ENCODE measurements at places on chromosomes 11 and 22. TPM values are rescaled to one million over a fixed set of nuclear protein-coding genes. Genes with fewer than 3 reads are reported as not detected.

GRCh38 chr11:34437224-34438125 is 1.3 kb upstream of the CAT start:
- DNase-seq: no peak

DNA sequence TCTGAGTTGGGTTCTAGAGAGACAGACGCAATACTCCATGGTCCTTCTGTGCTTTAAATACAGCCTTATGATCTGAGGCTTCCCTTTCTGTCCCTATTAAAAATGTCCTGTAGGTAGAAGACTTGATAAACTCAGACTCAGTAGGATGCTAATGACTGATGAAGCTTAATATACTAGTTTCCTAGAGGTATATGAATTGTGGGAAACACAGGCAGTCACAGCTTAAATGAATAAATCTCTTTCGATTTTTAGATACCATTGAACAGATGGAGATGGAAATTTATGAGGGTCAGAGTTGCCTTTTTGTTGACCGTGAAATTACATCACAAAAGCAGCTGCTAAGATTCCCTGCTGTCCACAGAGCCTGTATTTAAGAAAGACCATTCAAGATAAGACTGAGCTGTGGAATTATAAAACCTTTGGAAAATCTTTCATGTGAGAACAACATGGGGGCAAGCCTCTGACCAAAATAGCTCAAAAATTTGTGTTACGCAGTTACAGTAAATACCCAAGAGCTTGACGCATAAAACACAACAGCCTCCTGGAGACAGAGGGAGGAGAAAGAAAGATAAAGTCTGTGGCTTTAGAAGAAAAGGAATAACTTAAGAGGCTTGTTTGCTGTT is 172.3 kb downstream of the AASDHPPT start:
- DNase-seq: no peak

- DNase-seq: no peak
Measured at GRCh38 chr11:62599901-62600300, 1.8 kb downstream of the MTA2 start.

- DNase-seq: no peak
Measured at GRCh38 chr11:67295846-67296245, 6.7 kb downstream of the ANKRD13D start.

DNA sequence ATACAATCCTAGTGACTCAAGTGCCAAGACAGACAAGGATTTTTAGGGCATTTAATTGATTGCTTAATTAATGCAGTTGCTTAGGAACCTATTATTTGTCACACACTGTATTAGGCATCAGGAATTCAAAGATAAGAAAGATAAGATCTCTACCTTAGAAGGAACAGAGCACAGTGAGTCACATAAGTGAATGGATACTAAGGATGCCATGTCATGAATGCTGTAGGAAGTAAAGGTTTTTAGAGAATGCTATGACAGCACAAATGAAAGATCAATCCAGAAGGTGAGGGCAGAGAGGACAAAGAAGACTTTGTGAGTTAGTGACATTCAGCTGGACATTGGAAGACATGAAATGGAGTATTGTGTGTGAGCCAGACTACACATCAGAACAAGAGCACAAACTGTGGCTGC is 147.9 kb upstream of the DDI1 start:
- DNase-seq: no peak

DNA sequence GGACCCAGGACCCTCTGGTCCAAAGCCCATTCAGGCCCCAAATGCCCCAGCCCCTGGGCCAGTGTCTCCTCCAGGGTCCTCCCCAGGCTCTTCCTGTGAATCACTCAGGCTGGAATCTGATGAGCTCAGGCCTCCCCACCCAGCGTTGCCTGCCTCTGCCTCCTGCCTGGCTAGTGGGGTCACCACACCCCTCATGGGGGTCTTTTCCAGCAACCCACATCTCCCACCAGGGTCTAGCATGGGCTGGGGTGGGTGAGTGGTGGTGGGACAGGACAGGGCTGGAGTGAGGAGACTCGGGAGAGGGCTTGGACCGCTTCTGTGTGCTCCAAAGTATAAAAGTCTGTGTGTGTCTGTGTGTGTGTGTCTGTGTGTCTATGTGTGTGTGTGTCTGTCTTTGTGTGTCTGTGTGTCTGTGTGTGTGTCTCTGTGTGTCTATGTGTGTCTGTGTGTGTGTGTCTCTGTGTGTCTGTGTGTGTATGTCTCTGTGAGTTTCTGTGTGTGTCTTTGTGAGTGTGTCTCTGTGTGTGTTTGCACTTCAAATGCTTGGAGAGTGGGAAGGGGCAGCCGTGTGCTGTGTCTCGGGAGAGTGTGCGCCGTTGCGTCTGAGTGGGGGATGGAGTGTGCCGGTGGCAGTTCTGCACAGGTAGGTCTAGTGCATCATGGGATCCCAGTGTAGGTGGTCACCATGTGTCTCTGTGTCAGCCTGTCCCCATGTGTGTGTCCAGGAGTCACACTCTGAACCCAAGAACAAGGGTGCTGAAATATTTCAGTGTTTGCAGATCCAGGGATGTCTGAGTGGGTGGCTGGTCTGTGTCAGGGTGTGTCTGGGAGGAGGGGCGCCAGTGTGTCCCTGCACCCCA is 8.8 kb downstream of the RIN1 start:
- no peak for DNase-seq

DNA sequence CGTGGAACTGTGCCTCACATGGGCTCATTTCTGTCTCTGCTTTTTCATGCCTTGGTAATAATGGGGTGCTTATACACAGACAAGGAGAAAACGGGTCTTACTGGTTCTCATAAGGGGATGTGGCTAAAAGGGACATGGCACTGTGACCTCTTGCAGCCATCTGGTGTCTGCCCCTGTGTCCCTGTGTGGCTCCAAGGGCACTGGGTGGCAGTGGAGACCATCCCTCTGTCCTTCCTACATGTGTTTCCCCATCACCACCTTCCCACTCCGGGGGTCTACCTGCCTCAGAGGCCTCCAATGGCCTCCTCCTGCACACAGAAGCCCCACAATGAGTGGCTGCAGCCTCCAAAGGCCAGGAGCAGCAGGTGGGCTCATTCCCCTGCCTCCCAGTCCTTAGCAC is 221.2 kb downstream of the CEP164 start:
- no peak for DNase-seq

DNA sequence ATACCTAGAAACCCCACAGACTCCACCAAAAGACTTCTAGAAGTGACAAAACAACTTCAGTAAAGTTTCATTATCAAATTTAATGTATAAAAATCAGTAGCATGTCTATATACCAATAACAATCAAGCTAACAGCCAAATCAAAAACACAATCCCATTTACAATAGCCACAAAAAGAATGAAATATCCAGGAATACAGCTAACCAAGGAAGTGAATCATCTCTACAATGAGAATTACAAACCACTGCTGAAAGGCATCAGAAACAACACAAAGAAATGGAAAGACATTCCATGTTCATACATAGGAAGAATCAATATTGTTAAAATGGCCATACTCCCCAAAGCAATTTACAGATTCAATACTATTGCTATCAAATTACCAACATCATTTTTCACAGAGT is 46.0 kb downstream of the PRCP start:
- DNase-seq: no peak

- DNase-seq: no peak
Measured at GRCh38 chr11:56916587-56916986, 72.1 kb upstream of the OR5AK2 start.

- DNase-seq: no peak
Measured at GRCh38 chr11:119380827-119381180, 686 bp downstream of the USP2 start.

- DNase-seq: no peak
Measured at GRCh38 chr22:44182588-44183286, 2.0 kb downstream of the PARVG start.

DNA sequence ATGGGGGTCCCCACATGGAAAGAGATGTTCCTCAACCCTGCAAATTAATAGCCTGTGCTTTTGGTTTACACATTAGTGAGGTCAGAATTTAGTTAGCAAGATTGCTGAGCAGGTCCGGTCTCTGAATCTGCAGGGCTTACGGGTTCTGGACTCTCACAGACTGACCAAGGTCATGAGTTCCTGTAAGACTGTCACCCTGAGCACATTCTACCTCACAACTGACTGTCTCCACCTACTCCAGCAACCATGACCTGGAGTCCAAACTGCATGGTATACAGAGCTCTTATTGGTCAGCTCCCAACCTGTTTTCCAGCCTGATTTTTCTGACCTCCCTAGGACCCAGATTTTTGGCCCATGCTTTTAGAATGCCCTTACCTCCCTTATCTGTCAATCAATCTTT is 28.2 kb downstream of the DKK3 start:
- DNase-seq: no peak

DNA sequence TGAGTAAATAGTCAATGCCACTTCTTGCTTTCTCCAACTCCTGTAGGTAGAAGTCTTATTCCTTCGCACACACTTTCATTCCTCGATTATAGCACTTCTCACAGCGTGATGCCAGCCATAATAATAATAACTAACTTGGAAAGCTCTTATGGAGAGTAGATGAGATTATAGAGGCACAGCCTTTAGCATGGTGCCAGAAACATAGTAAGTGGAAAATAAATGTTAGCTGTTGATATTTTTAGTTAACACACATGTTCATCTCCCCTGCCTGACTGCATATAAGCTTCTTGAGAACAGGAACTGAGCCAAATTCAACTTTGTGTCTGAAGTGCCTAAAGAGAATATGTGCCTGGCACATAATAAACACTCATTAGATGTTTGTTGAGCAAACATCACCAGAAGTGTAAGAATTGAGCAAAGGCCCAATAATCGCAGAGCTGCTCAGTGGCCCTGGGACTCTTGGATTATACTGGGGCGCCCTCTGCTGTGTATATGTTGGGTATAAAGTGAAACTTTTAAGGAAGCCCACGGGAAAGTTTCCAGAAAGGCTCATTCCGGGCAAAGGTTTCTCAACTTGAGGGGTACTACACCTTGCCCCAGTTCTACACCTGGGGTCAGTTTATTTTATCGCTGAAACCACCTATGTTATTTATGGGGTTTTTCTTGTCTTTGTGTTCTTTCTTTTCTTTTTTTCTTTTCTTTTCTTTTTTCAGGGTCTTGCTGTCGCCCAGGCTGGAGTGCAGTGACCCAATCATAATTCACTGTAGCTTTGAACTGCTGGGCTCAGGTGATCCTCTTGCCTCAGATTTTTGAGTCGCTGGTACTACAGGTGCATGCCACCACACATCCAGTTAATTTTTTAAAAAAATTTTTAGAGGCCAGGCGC is 22.3 kb downstream of the SLN start:
- peak; percentile 76 for DNase-seq

- no peak for DNase-seq
Measured at GRCh38 chr22:31623592-31624304, 38.3 kb downstream of the PISD start.

GRCh38 chr11:74559934-74560309 is 32.5 kb upstream of the POLD3 start:
- DNase-seq: no peak

DNA sequence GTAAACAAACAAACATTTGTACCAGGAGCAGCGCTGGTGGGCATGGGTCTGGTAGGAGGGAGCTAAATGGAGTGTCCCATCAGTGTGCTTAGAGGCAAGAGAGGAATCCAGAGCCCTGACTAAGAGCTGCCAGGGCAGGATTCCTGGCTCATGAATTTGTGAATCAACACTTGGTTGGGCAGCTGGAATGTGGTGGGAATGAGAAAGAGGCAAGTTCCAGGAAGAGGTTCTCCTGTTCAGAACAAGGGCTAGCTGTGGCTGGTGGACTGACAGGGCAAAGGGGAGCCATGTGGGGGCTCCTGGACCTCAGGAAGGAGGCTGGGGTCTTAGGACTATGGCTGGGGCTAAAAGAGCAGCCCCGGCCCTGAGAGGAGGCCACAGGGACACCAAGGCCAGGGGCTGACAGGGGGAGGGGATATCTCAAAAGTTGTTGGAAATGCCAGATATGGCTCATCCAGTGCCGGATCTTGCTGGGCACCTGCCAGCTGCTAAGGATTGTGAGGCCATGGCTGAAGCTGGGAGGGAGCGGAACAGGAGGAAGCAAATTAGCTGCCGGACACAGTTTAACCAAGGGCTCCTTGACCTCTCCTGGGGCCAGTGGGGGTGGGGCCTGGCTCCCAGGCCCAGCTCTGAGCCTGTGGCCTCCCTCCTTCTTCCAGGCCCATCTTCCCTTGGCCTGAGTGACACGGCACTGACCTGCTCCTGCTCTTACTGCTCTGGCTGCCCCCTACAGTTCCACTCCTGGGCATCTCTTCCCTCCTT is 14.6 kb upstream of the P2RY6 start:
- no peak for DNase-seq

GRCh38 chr22:29427176-29427760 is 11.1 kb upstream of the RFPL1 start:
- DNase-seq: no peak

DNA sequence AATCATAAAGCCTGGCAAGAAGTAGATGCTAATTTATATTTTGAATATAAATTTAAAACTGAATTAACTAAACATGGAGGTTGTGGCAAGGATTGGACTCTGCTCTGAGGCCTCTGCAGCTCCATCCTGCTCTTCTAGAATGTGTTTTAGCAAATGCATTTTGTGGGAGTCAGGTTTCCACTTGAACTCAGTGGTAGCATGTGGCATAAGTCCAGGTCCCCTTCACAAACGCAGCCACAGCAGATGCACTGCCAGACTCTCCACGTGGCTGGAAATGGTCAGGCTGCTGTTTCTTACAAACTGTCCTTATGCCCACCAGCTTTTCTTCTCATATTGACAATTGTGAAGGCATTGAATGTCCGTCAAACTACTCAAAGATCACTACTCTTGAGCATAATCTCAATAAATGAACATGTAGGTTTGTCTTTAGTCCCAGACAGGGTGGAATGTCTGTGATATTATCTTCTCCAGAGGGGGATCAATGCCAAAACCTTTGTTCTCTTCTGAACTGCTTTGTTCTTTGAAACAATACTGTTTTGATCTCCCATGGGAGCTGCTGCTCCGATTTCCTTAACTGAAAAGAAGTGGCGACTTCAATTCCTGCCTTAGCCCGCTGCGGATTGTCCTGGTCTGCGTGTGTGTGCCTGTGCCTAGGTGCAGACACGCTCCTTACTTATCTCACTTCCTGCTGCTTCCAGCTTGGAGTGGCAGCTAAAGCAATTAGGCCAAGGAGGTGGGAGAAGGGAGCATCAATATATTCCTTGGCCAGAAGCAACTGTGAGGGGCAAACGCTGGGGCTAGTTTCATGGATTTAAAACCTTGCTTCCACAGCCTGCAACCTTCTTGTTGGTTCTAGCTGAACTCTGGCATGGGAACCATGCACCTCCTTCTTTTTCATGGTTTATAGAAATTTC is 24.2 kb downstream of the EIF4G2 start:
- DNase-seq: peak; percentile 42

Gene B3GAT1
- 0.35 TPM for polyA plus RNA-seq

Gene CD3D
- 0.67 TPM for polyA plus RNA-seq

Gene OR52E8
- polyA plus RNA-seq: not detected

Gene MLC1
- 1.4 TPM for polyA plus RNA-seq

Measured in right lung (tissue), 10 donors.